Lung (tissue), 17 donors: ENCODE measurements at places on chromosomes 6 and 20. TPM values are rescaled to one million over a fixed set of nuclear protein-coding genes. Genes with fewer than 3 reads are reported as not detected.

GRCh38 chr6:113755449-113756289 is 101.5 kb upstream of the MARCKS start:
- H3K4me3 ChIP-seq = no peak overlapping the region
- no peak for DNase-seq
- H3K4me1 ChIP-seq = no peaks in the 10 kb centered on the region
- H3K27ac ChIP-seq = no peak overlapping the region

DNA sequence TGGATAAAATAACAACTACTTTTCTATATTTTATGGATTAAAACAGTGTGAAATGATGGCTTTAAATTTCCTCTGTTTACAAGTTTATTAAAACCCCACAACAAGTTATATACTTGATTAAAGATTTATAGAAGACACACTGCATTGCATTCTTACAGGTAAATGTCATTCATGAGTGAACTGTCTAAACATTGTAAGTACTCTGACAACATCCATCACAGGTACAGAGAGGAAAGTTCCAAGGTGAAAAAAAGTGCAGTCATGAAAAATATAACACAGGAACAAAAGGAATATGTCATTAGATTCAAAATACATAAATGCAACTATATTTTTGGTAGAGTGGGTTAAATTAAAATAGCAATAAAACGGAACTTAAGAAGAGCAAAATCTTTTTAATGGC is 156.9 kb downstream of the KHDRBS2 start:
- no peaks in the 10 kb centered on the region for H3K27me3 ChIP-seq
- no peaks in the 10 kb centered on the region for H3K4me1 ChIP-seq
- no peak for DNase-seq
- H3K27ac ChIP-seq = no peak overlapping the region
- H3K36me3 ChIP-seq = no peaks in the 10 kb centered on the region

The NAPB gene
- total RNA-seq = 8.6 TPM

The PIM1 gene
- 43.2 TPM for total RNA-seq

DNA sequence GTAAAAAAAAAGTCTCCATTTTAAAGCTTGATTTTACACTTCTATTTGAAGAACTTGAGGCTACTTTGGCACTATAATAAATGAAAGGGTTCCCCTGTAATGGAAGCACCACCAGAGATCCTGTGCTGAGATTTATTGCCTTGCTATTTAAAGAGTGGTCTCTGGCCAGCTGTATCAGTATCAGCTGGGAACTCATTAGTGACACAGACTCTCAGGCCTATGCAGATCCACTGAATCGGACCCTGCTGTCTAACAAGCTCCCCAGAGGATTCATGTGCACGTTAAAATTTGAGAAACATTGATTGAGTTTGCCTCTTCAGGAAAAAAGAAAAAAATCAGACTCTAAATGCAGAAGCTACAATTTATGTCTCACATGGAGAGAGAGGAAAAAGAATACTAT is 299.9 kb upstream of the BMP2 start:
- no peaks in the 10 kb centered on the region for H3K36me3 ChIP-seq
- DNase-seq = no peak
- no peak overlapping the region for H3K4me3 ChIP-seq
- no peak overlapping the region for H3K27ac ChIP-seq

DNA sequence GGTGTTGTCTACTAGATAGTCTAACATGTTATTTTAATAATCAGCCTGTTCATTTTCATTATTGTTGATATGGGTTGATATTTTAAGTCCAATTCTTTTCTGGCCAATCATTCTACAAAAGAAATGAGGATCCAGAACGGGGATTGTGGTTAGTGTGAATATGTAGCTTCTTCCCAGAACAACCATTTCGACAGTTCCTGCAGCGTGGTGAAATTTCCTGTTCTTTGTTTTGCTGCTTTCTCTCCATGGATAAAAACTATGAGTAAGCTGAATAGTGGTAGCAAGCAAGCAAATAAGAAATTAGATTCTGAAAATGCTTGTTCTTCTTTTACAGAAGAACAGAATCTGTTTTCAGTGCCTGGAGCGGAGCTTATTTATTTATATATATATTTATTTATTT is 65.5 kb upstream of the F13A1 start:
- no peaks in the 10 kb centered on the region for H3K36me3 ChIP-seq
- H3K27me3 ChIP-seq = no peaks in the 10 kb centered on the region
- no peak overlapping the region for H3K27ac ChIP-seq
- H3K4me1 ChIP-seq = peaks cover 1% of the 10 kb centered on the region
- no peak for DNase-seq
- H3K4me3 ChIP-seq = no peak overlapping the region

- H3K4me1 ChIP-seq = no peaks in the 10 kb centered on the region
- no peak overlapping the region for H3K27ac ChIP-seq
- DNase-seq = no peak
- no peaks in the 10 kb centered on the region for H3K36me3 ChIP-seq
Measured at GRCh38 chr6:163151212-163151611, 263.3 kb upstream of the QKI start.

DNA sequence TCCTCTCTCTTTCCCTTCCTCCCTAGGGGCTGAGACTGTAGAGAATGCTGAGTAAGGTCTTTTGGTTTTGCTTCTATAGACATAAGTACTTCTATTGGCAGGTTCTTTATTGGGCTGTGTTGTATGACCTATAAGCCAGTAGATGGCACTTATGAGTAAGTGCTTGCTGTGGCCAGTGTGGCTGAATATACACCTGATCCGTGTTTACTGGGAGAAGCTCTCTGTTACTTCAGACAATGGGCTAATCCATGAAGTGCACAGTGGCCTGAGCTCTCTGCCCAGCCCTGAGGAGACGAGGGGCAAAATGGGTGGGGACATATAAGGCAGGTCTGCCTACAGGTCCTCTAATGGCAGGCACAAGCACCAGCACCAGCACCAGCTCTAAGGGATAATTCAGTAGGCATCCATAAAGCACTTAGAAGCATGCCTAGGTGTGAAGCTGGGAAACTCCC is 610.3 kb downstream of the RNF144B start:
- no peaks in the 10 kb centered on the region for H3K36me3 ChIP-seq
- H3K27ac ChIP-seq = no peak overlapping the region
- no peak for DNase-seq
- H3K4me3 ChIP-seq = no peak overlapping the region

The TNF gene
- total RNA-seq = 0.23 TPM

DNA sequence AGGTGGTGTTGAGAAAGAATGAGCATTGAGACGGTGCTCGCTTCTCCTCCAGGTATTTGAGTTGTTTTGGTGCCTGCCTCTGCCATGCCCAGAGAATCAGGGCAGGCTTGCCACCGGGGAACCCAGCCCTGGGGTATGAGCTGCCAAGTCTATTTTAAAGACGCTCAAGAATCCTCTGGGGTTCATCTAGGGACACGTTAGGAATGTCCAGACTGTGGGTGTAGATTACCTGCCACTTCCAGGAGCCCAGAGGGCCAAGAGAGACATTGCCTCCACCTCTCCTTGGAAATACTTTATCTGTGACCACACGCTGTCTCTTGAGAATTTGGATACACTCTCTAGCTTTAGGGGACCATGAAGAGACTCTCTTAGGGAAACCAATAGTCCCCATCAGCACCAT is 28.3 kb downstream of the SAYSD1 start:
- no peaks in the 10 kb centered on the region for H3K36me3 ChIP-seq
- H3K27ac ChIP-seq = no peak overlapping the region
- H3K27me3 ChIP-seq = no peaks in the 10 kb centered on the region
- H3K4me3 ChIP-seq = no peak overlapping the region
- no peak for DNase-seq

DNA sequence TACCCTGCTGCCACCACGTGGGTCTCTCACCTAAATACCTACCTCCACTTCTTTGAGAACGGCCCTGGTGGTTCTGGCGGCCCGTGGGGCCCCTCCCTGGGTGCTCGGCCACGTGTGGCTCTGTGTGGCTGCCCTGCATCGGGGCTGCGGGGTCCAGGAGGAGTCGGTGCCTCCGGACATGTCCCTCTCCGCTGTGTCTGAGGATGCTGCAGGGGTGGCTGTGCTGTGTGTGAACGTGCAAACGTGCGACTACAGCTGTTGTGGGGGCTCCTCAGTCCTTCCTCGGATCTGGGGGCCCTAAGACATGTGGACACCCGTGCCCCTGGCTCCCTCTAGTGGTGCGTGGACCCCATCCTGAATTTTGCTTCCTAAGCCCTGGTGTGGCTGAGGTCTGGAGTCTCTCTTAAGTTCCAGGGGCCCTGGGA is 691.8 kb downstream of the QKI start:
- no peaks in the 10 kb centered on the region for H3K4me1 ChIP-seq
- H3K36me3 ChIP-seq = no peaks in the 10 kb centered on the region
- H3K4me3 ChIP-seq = no peak overlapping the region
- no peaks in the 10 kb centered on the region for H3K27me3 ChIP-seq
- peak; percentile 10 for DNase-seq

GRCh38 chr20:12057778-12058177 is 140.1 kb downstream of the BTBD3 start:
- H3K27ac ChIP-seq = no peak overlapping the region
- H3K4me3 ChIP-seq = no peak overlapping the region
- no peaks in the 10 kb centered on the region for H3K27me3 ChIP-seq
- H3K36me3 ChIP-seq = no peaks in the 10 kb centered on the region
- H3K4me1 ChIP-seq = no peaks in the 10 kb centered on the region
- DNase-seq = no peak

DNA sequence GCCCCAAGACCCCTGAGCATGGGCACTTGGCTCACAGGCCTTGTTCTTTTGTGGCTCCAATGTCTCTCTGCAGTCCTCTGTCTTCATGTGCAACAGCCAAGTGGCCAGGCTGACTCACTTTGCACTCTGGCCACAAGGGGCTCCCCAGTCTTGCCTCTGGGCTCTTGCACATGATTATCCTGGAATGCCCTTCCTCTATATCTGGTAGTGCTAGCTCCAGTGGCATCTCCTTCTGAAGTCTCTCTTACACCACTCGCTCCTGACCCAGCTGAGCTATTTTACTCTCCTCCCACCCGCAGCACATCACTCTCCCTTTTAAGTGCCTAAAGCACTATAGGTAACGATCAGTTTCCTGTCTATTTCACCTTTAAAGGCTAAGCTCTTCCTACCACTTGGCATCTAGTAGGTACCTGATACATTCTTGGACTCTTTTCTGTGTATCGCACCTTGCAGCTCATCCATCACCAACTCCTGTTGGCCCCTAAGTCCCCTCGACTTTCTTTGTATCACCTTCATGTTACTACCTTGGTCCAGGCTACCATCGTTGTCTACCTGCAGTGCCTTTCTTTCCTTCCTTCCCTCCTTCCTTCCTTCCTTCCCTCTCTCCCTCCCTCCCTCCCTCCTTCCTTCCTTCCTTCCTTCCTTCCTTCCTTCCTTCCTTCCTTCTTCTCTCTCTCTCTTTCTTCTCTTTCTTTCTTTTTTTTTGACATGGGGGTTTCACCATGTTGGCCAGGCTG is 211.9 kb upstream of the RNF24 start:
- no peak for DNase-seq
- peaks cover 4% of the 10 kb centered on the region for H3K4me1 ChIP-seq
- peaks cover 9% of the 10 kb centered on the region for H3K27me3 ChIP-seq
- H3K27ac ChIP-seq = no peak overlapping the region

The ZSCAN9 gene
- total RNA-seq = 16.8 TPM

The UQCC2 gene
- total RNA-seq = 7.8 TPM

The CLDN20 gene
- not detected for total RNA-seq

DNA sequence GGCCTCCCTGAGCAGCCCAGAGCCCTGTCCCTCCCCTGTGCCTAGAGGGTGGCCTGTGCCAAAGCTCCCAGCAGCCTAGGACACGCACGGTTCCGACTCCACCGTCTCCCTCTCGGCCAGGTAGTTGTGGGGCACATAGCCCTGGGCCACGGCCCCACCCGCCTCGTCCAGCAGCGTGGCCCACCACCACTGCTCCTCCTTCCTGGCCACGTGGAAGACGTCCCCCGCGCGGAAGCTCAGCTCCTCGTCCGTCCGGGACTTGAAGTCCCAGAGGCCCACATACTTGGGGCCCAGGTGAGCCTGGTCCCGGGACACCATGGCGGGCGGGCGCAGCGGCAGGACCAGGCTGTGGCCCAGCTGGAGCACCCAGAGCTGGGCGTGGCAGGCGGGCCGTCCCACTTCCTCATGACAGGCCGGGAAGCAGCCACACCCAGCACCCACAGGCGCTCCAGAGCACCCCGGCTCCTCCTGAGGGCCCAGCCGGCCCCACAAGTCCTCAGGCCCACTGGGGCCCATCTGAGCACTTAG is at the start of gene PTK6:
PTK6 (minus strand) TSS at position 380 of the 528 bp plus-strand sequence; CDS start at position 318, 62 bp downstream.
- no peak within 1 kb of the TSS for H3K4me3 ChIP-seq
- peak within 1 kb of the TSS; percentile 87 for H3K27ac ChIP-seq
- H3K27me3 ChIP-seq = no peaks in the 10 kb centered on the region
- no peaks in the 10 kb centered on the region for H3K4me1 ChIP-seq
- no peaks in the 10 kb centered on the region for H3K36me3 ChIP-seq
- DNase-seq = no peak

DNA sequence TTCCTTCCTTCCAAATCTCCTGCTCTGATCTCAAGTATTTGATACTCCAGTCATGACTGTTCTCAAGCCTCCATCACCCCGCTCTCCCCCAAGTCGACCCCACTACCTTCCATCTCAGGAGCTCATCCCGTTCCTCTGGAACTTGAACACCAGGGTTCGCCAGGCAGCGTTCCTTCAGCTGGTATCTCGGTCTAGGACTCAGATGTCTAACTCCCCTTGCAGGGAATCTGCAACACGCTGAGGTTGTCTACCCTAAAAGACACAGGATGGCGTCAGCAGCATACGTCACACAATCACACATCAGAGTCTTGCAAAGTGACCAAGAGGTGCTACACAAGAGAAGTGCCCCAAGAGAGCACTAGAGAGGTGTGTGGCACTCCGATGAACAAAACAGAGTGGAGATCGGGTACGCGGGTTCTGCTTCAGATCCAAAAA is 706 bp downstream of the ZNF184 start:
- peak; percentile 82 for DNase-seq
- H3K4me3 ChIP-seq = peak overlapping the region; percentile 53
- no peaks in the 10 kb centered on the region for H3K27me3 ChIP-seq
- peaks cover 9% of the 10 kb centered on the region for H3K36me3 ChIP-seq
- peak overlapping the region; percentile 80 for H3K27ac ChIP-seq
- H3K4me1 ChIP-seq = peaks cover 14% of the 10 kb centered on the region

The SLC17A1 gene
- not detected for total RNA-seq

DNA sequence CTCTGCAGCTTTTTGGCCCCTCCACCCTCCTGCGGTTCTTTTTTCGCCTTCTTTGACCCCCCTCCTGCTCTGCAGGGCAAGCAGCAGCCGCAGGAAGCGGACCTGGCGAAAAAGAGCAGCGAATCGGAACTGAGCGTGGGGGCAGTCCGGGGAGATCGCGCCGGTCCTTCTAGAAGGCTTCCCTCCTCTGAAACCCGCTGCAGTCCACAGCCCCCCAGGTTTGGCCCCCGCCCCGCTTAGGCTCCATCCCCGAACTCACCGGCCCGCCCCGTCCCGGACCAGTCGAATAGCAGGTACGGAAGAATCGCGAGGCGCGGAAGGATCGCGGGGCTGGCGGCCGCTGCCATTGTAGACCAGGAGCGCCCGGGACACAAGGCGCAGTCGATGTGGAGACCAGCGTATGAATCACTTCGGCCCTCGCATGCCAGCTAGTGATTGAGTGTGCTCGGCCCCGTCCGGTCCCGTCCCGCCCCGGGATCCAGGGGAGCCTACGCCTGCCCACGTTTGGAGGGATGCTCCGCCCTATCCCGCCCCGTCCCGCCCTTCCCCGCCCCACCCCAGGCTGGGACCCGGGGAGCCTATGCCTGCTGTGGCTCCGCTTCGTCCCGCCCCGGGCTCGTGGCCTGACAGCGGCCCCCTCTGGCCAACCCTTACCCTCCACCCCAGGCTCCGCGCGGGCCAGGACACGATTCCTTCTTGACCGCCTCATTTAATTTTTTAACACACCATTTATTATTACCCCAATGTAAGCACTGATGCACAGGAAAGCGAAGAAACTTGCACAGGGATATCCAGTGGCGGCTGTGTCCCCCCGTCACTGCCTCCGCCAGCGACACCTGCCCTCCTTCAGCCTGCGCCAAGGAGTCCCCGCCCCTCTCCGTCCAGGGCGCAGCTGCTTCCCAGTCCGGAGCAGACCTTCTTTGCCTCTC is at the start of gene ULBP3:
ULBP3 (minus strand) TSS at position 402 of the 929 bp plus-strand sequence; CDS start at position 347, 55 bp downstream.
- H3K36me3 ChIP-seq = no peaks in the 10 kb centered on the region
- H3K4me3 ChIP-seq = peak within 1 kb of the TSS; percentile 41
- H3K27ac ChIP-seq = peak within 1 kb of the TSS; percentile 30

The MUC22 gene
- total RNA-seq = 0.11 TPM
